ENCODE measurements at places on chromosomes 12 and 14.

DNA sequence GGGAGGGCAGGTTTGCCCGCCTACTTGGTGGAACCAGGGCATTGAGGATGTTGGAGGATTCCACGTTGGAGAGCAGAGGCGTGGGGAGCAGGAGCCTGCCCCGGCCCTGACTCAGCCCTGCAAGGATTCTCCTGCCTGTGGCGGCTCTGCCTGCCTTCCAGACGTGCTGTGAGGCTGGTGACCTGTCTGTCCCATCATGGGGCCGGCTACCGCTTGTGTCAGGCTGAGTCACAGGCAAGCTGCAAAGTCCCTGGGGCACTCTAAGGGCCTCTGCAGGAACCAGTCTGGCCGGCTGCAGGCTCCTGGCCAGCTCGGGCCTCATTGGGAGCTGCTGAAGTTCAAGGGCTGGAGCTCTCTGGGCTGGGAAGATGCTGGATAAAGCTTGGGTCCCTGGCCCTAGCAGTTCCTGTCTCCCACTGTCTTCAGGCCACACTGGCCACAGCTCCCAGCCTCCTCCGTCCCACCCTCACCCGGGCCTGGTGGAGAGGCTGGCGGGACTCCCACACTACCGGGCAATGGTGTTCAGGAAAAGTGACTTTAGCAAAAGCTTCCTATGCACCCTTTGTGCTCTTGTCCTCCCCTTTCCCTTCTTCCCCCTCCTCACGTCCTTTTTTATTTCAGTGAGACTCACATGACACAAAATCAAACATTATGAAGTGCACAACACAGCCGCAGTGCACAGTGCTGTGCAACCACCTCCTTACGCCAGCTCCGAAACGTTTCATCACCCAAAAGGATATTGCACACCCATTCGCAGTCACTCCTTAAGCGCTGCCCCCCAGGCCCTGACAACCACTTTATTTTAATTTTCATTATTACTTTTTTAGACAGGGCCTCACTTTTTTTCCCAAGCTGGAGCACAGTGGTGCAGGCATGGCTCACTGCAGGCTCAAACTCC is 22.0 kb upstream of the ULK1 start:
- DNase-seq: peak; percentile 36

DNA sequence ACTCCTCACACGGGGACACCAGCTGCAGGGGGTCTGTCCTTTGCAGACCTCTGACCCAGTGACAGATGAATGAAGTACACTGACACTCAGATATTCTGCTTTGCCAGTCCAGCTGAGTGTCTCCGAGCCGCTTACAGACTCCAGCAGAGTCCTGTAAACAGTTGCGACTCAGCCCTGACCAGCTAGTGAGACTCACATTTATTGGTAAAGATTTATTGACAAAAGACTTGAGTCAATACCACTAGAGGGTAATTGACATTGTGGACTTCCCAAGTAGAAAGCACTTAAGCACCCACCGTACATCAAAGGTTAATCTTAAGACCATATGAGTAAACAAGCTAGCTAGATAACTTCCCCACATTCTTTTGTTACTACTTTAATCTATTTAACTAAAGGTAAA is 9.8 kb upstream of the FKBP4 start:
- DNase-seq: no peak

DNA sequence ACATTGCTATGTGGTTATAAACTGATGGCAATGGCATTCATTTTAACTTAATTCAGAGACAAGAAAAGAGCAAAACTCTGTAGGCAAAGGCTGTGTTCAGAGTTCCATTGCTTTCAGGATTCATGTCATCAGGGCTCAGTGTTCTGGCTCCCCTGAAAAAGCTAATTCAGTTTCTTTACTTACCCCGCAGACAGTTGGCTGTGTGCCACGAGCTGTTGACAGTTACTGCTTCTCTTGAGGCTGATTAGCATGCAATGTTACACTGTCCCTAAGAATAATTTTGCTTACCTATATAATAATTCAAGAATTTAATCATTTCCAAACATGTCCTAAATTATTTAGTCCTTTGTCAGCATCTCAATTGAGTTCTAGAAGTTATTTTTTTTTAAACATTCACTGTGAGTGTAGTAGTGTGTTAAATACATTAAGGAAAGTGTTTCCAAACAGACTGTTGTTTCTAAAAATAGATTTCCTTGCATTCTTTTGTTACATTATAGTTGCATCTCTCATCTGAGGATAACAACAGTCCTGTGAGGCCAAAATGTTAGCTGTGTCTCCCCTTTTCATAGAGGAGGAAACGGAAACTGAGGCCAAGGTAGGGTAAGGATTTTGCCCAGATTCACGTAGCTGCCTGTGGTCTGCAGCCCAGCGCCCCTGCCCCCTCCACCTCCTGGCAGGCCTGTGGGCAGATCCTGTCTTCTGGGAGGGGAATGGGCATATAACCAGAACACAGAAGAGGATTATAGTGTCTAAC is 98.6 kb downstream of the PELI2 start:
- DNase-seq: peak; percentile 84

DNA sequence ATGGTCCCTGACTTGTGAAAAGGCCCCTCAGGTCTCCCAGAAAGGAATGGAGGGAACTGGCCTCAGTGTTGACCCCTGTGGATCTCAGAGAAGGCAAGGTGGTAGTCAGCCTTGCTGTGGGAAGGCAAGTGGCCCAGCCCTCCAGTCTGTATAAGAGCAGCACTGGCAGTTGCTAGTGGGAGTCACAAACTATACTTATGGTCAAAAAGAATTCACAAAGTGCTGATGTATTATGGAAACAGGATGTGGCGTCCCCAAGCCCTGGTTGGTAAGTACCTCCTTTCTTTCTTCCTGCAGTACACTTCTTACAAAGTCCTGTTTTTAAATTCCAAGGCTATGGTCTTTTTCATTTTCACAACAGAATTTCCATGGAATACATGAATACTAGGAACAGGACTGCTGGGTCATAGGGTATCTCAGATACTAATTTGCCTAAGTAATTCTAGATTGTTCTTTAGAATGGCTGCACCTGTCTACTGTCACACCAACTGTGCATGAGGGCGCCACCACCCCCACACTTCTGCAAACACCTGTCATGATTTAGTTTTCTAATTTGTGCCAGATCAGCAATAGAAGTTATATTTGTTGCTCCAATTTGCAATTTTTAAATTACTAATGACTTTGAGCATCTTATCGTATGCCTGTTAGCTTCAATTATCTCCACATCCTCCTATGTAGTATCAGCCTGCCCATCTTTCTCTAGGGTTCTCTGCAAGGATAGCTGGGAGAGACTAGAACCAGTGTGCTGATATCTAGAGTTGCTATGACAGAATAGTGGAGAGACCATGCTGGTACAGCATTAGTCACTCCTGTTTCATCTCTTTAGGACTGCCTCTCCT is 40.7 kb upstream of the TMEM263 start:
- DNase-seq: no peak

DNA sequence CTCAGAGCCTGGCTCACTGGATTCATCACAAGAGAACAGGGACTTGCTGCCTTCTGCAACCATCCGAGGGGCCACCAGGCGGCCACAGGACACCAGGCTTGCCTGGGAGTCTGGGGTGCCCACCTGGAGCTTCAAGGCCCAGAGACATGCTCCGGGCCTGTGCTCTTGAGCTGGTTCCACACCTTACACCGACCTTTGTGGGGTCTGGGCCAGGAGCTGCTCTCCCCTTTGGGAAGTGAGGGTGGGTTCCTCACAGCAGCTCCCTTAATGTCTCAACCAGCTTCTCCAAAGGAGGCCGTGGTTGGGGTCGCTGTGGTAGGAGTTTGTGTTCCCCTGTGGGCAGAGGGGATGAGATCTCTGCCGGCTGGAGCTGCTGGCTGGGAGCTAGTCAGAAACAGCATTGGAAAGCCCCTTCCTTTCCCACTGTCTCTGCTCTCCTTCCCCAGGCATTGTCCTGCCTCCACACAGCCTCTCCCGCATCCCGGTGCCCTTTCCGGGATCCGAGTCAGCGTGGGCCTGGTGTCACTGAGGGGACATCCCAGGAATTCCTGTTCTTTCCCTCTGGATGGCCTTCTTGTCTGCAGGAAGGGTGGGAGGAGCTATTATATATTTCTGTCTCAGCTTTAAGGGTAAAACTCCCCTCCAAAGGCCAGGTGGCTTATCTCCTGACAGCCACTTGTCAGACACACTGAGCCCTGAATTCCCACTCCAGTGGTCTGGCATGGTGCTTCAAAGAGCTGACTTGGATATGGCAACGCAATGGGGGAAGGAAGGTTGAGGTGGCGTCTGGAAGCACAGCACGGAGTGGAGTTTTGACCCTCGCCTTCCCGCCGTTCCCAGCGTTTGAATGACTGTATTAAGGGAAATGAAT is 5.1 kb upstream of the PAPLN start:
- DNase-seq: no peak

- DNase-seq: no peak
These were observed 5.6 kb upstream of the MYH7 start for GRCh38 chr14:23441076-23441475.

- peak; percentile 50 for DNase-seq
These were observed 7.7 kb downstream of the PPP1R3E start for GRCh38 chr14:23294734-23295561.

- no peak for DNase-seq
These were observed 58.0 kb downstream of the ZNF664 start for GRCh38 chr12:124031058-124031457.

DNA sequence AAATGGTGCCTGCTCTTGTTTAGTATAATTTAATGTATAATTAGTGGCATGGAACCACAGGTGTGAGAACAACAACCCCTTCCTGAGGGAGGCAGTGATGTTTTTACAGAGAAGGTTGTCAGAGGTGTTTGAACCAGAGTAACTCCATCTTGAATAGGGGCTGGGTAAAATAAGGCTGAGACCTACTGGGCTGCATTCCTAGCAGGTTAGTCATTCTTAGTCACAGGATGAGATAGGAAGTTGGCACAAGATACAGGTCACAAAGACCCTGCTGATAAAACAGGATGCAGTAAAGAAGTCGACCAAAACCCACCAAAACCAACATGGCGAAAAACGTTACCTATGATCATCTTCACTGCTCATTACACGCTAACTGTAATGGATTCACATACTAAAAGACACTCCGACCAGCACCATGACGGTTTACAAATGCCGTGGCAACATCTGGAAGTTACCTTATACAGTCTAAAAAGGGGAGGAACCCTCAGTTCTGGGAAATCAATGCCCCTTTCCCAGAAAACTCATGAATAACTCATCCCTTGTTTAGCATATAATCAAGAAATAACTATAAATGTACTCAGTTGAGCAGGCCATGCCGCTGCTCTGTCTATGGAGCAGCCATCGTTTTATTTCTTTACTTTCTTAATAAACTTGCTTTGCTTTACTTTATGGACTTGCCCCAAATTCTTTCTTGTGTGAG is 47.8 kb upstream of the LTA4H start:
- DNase-seq: no peak

DNA sequence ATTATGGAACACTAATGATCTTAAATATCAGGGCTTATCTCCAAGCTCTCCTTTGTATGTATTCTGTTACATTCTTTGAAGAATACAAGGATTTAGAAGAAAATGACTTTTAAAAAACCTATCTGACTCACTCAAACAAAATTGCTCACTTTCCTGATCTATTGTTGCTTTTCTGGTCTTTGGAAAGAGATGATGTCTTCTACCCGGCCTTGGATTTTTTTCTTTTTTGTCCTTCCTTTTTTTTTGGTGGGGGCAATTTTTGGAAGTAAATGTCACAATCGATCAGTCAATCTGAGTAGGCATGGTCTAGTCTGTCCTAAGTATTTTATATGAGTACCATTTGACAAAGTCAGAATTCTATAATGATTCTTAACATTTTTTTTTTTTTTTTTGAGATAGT is 10.5 kb upstream of the CALM1 start:
- DNase-seq: no peak

DNA sequence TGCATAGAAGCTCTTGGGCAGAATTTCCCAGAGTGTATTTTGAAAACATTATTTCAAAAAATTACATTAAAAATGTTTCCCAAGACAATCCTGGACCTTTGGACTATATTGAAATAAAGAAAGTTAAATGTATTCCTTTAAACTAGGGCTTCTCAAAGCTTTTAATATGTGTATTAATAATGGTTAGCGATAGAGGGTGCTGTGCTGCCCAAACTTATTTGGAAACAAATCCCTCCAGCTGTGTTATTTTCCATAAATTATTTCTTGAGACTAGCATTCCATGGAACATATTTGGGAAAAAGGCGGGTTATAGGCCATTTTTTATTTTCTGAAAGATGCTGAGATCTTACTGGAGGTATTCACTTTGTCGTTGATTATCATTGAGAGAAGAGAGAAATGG is 397.8 kb upstream of the MIS18BP1 start:
- DNase-seq: no peak

DNA sequence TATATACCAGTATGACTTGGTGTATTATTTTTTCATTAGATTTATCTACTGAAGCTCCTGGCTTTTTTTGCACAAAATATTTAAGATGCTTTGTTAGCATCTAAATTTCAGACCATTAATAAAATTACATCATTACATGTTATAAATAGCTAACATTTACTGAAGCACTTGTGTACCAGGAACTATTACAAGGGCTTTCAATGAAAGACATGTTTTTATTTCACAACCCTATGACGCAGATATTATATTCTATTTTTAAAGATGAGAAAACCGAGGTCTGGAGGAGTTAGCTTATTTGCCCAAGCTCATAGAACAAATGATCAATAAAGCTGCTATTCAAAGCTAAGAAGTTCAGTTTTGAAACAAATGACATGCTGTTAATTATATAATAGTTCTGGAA is 420.4 kb upstream of the DCN start:
- no peak for DNase-seq

GRCh38 chr14:74574090-74574433 is 38.0 kb downstream of the LTBP2 start:
- no peak for DNase-seq

Measured in Right ventricle myocardium superior (tissue), 1 donor.